ENCODE measurements at places on chromosomes 1 and 21. TPM values are rescaled to one million over a fixed set of nuclear protein-coding genes. Genes with fewer than 3 reads are reported as not detected.

The HPCA gene
- total RNA-seq: 0.40 TPM

DNA sequence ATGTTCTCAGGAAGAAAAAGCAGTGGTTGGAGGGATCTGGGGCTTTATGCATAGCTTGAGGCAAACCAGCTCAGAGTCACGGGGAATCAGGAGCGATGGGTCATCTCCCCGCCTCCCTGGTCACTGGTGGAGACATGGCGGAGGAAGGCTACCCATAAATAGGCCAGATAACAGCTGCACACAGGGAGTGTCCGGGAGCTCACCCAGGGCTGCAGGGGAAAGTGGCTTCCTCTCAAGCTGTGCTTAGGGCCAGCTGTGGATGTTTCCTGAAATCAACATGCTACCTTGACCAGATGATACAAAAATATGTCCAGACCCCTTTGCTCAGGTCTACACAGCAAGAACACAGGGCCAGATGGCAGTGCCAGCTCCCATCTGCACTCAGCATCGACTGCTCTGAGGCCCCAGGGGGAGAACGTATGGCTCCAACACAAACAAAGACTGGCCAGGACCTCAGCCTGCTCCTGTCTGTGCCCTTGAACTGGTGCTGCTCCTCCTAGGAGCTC, 27.1 kb upstream of the RERE start:
- H3K36me3 ChIP-seq: no peaks in the 10 kb centered on the region
- H3K27me3 ChIP-seq: no peaks in the 10 kb centered on the region
- peaks cover 14% of the 10 kb centered on the region for H3K4me1 ChIP-seq
- H3K27ac ChIP-seq: no peak overlapping the region

DNA sequence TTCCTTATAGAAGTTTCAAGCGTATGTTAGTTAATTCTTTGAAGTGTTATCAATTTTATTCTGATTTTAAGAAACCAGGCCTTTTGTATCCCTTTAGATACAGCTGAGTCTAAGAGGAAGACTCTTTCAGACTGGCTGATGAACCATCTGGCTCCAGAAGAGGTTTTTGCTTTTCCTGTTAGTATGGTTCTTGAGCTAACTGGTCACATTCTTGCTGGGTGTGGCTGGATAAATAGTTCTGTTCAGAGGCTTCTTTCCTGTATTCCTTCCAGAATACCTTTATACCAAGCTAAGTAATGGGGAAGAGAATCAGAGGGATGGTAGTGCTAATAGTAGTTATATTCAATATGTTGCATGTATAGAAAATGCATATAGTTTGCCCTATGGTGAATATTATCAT, 12.4 kb downstream of the HS2ST1 start:
- no peak overlapping the region for H3K27ac ChIP-seq
- no peak for DNase-seq
- no peak overlapping the region for H3K4me3 ChIP-seq
- H3K27me3 ChIP-seq: no peaks in the 10 kb centered on the region
- H3K36me3 ChIP-seq: peaks cover 7% of the 10 kb centered on the region

The EFNA1 gene
- 202 TPM for total RNA-seq

DNA sequence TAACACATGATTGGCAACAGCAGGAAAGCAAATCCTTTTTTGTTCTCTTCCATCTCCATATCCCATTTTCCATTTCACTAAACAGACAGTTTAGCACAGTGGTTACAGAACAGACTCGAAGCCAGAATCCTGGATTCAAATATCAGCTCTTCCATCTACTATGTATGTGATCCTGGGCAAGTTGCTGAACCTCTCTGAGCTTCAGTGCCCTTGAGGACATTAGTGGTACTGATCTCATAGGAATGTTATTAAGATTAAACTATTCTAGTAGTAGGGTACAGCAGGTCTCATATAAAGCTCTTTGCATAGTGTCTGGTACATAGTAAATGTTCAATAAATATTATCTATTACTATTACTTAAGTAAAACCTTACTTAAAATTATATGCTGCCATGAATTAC, 13.8 kb upstream of the HHIPL2 start:
- H3K36me3 ChIP-seq: peaks cover 13% of the 10 kb centered on the region
- H3K27me3 ChIP-seq: no peaks in the 10 kb centered on the region

GRCh38 chr1:230879778-230880177, 11.5 kb upstream of the C1orf198 start:
- no peak overlapping the region for H3K4me3 ChIP-seq
- no peak for DNase-seq
- H3K27me3 ChIP-seq: no peaks in the 10 kb centered on the region
- H3K4me1 ChIP-seq: no peaks in the 10 kb centered on the region
- no peaks in the 10 kb centered on the region for H3K36me3 ChIP-seq
- H3K27ac ChIP-seq: no peak overlapping the region

The IKBKE gene
- 15.8 TPM for total RNA-seq

All from lung (tissue), 17 donors.